ENCODE measurements at places on chromosomes 7 and 10.
A peak's percentile ranks its signal among the peaks of the same experiment; 100 is the strongest.

- no peak for DNase-seq
Observed at GRCh38 chr7:154638286-154638685, 364.6 kb downstream of the PAXIP1 start.

GRCh38 chr10:88118729-88119128, 255.3 kb downstream of the PTEN start:
- DNase-seq: no peak

- peak; percentile 41 for DNase-seq
Observed at GRCh38 chr10:51083356-51083853, 9.1 kb downstream of the PRKG1 start.

DNA sequence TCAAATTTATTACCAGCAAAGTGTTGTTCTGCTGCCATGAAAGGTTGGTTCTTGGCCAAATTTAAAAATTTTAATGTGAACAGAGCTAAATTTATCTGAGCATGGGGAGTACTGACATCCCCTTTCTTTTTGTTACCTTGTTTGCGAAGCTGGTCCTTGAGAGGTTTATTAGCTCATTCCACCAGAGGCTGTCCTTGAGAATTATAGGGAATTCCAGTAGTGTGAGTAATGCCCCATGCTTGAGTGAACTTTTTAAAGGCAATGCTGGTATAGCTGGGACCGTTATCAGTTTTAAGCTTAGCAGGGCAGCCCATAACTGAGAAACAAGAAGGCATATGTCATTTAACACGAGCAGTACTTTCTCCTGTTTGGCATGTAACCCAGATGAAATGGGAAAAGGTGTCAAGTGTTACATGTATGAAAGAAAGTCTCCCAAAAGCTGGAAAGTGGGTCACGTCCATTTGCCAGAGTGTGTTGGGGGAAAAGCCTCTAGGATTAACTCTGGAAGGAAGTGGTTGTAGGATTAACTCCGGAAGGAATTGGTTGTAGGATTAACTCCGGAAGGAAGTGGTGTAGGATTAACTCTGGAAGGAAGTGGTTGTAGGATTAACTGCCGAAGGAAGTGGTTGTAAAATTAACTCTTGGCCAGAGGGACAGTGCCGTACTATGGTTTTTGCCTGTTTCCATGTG, 37.3 kb upstream of the AKR1C2 start:
- no peak for DNase-seq

GRCh38 chr10:12191715-12192114, 4.0 kb downstream of the NUDT5 start:
- DNase-seq: no peak

DNA sequence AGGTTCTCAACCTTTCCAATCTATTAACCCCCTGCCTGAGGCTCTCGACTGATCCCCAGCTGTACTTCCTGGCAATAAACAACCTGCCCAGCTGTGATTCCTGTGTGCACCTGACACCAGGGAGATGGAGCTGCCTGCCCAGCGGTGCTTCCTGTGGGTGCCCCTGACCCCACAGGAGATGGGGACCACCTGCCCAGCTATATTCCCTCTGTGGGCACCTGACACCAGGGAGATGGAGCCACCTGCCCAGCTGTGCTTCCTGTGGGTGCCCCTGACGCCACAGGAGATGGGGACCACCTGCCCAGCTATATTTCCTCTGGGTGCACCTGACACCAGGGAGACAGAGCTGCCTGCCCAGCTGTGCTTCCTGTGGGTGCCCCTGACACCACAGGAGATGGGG, 184.0 kb downstream of the DIP2C start:
- no peak for DNase-seq

GRCh38 chr7:120441850-120442249, 168.9 kb downstream of the KCND2 start:
- DNase-seq: no peak

DNA sequence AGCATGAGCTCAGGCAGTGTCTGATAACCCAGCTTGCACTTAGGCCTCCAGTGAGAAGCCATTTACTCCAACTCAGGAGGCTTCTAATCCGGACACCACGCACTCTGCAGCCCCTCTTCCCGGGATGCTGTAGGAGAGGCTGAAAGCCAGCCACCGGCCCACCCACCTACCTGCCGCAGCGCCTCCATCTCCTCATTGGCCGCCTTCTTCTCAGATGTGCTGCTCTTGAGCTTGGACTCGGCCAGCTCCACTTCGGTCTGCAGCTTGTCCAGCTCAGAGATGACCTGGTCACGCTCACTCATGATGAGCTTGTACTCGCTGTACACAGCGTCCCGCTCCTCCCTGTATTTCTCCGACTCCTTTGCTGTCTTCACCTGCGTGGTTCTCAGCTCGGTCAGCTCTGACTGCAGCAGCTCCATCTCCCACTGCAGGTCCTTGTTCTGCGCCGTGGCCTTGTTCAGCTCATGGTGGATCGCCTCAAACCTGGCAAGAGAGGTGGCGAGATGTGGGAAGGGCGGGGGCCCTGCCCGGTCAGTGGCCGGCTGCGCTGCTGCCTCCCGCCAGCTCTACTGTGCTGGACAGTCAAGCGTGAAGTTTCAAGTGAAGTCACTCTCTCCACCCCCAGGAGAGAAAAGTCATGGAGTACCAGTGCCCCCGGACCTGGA, 84.7 kb downstream of the DLG5 start:
- no peak for DNase-seq

DNA sequence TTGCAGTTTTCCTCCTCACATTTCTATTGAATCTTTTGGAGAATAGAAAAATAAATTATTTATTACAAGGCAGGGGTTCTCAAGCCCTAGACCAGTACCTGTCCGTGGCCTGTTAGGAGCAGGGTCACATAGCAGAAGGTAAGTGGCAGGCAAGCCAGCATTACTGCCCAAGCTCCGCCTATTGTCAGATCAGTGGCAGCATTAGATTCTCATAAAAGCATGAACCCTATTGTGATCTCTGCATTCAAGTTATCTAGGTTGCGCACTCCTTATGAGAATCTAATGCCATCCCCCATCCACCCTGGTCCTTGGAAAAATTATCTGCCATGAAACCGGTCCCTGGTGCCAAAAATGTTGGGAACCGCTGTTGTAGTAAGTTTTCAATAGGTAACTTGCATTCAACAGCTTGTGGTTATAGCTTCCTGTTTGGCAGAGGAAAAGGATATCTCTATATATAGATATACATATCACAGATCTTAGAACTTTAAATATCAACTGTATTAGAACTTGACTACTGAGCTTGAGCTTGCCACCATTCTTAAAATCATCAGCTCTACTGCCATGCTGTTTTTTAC, 165.1 kb downstream of the AHR start:
- no peak for DNase-seq

DNA sequence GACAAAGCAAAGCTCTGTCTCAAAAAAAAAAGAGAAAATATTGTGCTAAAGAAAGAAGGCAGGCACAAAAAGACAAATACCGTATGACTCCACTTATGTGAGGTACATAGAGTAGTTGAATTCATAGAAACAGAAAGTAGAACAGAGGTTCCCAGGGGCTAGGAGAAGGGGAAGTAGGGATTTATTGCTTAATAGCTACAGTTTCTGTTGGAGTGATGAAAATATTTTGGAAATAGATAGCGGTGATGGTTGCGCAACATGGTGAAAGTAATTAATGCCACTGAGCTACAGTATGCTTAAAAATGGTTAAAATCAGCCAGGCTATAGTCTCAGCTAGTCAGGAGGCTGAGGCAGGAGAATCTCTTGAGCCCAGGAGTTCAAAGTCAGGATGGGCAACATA, 18.5 kb upstream of the NPFFR1 start:
- peak; percentile 45 for DNase-seq

- DNase-seq: no peak
Observed at GRCh38 chr7:7772397-7772821, 54.0 kb upstream of the RPA3 start.

GRCh38 chr7:139453673-139454321, 29.7 kb downstream of the KLRG2 start:
- peak; percentile 6 for DNase-seq

DNA sequence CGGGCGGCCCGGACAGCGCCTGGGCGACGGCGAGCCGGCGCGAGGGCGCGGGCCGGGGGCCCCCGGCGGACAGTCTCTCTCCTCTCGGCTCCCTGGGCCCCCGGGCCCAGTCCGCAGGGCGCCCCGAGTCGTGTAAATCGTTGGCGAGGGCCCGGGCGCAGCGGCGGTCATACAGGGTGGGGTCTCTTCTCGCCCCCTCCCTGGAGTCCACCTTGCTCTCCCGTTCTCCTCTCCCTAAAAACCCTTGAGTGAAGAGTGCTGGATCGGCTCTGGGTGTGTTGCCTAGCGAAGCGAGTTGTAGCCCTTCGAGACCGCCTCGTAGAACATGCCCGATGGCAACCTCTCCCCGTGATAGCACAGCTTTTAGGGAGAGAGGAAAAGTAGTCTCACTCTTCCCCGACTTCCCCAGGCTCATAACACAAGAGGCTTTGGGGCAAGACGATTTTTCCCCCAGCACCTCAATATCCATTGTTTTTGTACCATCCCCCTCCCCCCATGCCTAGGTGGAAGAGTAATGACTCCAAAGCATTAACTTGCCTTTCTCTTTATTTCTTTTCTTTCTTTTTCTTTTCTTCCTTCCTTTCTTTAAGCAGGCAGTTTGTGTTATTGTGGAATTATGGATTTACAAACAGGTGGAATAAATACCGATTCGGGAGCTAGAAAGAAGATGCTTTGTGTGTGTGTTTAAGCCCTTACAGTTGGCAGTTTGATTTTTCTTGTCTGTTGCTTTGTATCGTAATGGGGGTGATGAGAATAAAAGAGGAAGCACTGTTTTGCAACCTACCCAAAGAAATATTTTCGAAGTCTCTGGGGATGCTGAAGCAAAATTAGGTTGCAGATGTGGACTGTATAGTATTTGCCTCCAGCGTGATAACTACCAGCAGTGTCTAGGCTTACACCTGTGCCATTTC, 822 bp downstream of the SHOC2 start:
- DNase-seq: peak; percentile 36

- DNase-seq: no peak
Observed at GRCh38 chr7:17554341-17555015, 256.0 kb downstream of the AHR start.

DNA sequence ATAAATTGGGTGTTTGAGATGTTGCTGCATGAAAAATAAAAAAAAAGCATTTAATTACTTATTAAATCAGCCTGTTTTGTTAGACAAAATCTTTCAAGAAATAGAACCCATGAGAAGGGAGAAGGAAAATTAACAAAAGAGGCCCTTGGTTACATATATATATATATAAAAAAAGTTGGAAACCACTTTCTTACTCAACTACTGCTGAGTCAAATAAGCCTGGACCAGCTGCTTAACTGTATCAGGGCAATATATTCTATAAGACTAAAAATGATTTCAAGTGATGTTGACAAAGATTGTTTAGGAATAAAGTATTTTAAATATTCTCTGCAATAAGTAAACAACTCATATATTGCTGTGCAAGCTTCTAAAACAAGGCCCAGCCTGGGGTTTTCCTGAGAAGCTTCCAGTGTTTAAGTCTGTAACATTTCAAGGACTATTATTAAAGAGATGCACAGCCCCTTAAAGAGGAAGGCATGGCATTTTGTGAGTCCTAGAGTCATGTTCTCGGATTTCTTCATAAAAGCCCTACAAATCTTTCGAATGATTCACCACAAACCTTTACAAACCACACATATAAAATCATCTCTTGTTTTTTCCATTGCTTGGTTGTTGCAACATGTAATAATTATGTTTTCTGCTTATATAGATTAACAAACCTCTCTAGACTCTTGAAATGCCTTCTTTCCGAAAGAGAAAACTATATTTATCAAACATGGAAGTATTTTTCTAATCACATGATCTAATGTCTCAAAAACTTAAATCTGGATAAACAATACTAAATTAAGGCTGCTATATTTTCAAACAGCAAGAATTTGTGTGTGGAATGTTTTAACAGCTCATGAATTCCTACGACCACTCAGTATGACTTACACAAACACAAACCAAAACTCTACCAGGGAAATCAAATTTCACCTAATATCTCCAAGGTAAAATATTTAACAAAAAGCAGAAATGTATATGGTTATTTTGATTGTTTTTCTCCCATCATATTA, 14.3 kb downstream of the JAZF1 start:
- DNase-seq: peak; percentile 92

DNA sequence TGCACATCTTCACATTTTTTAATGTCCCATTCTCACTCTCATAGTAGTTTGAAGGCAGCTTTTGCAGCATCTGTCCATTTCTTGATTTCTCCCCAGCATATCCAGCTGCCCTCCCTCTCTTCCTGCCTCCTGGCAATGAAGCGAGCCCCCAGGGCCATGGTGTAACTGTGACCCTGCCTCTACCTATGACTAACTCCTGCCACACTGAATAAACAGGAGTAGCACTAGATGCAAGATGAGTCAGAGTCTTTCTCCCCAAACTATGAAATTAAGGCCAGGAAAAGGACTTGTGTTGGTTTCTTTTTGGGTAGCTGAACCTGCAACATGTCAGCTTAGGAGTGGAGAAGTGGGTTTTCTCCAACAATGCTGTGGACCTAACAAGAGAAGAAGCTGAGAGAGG, 329.0 kb downstream of the RNLS start:
- DNase-seq: peak; percentile 71

- DNase-seq: no peak
Observed at GRCh38 chr10:5858811-5859210, 30.9 kb downstream of the ANKRD16 start.

GRCh38 chr10:124942317-124943169, 620 bp downstream of the ZRANB1 start:
- no peak for DNase-seq

GRCh38 chr10:2927958-2928840, 139.1 kb upstream of the PFKP start:
- DNase-seq: peak; percentile 50

DNA sequence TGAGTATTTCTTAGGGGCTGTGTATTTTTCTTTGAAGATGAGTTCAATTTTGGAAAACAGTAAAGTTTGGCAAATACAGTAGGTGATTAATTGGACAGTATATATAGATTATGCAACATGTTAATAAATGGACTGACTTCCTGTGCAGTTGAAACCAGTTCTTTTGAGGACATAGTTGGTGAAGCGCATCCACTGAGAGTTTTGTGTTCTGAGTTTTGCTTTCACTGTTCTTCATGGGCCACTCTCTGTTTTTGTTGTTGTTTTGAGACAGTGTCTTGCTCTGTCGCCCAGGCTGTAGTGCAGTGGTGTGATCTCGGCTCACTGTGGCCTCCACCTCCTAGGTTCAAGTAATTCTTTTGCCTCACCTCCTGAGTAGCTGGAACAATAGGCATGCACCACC, 109.0 kb downstream of the SDHAF3 start:
- DNase-seq: no peak

- DNase-seq: peak; percentile 36
Observed at GRCh38 chr7:140611641-140612040, 29.0 kb downstream of the DENND2A start.
